ENCODE measurements at places on chromosomes 4 and X.

DNA sequence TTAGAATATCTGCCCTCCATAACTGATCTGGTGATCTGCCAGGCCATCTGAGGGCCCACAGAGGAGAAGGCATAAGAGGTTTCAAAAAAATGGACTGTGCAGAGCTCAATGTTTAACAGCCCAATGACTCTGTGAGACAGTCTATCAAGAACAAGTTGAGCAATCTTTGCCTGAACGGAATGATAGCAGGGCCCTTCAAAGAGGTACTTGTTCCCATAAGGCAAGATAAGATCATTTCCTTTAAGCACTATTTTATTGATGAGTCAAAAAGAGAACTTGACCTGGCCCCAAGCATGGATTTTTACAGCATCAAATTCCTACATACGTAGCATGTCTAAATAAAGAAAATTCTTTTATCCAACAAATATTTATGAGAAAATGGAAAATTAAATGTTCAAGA, 182.8 kb downstream of the IDS start:
- no peak for DNase-seq

- DNase-seq, result no peak
Measured at GRCh38 chr4:76758290-76758882, 139.6 kb downstream of the SOWAHB start.

DNA sequence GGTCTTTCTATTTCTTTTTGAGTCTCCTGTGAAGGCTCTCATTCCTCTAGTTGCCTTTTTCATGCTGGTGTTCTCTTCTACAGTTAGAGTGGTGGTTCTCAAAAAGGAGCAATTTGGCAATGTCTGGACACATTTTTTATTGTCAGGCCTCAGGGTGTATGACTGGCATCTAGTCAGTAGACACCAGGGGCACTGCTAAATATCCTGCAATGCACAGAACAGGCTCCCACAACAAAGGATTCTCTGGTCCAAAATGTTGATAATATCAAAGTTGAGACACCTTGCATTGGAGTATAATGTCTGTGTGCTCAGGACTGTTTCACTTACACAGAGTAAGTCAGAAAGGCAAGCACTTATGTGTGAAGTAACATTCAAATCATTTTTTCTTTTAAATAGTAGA, 1360.7 kb downstream of the ADGRL3 start:
- no peak for DNase-seq

- DNase-seq, result no peak
Measured at GRCh38 chrX:147735364-147735763, 176.4 kb upstream of the FMR1 start.

GRCh38 chr4:5980436-5981155, 37.6 kb downstream of the C4orf50 start:
- no peak for DNase-seq

GRCh38 chrX:120823556-120823955, 52.1 kb downstream of the CT47B1 start:
- DNase-seq, result no peak

- DNase-seq, result no peak
Measured at GRCh38 chrX:16696956-16697355, 15.5 kb downstream of the CTPS2 start.

GRCh38 chrX:1153940-1154339, 58.5 kb downstream of the CRLF2 start:
- no peak for DNase-seq

DNA sequence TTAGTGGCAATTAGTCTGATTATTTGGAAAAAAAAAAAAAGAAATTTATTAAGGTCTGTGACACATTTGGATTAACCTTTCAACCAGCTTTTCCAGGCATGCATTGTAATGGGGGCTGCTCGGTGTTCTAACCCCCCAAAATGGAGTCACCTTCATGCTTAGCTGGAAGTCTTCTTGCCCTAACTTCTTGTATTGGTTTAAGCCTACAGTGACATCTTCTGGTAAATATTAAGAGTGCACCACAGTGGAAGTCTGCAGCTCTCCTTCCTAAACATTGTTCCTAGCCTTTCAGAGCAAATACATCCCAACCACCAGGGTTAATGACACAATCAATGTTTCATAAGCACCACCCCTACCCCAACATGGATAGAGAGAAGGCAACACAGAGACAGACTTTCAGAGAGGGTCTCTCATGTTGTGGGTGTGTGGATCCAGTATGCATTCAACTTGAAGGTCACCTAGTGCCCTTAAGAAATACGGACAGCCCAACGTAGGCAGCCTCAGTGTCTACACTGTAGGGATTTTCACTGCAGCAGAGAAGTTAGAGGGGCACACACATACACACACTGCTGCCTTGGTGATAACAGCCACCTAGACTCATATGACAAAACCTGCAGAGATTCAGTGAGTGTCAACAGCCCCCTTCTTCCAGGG, 142.9 kb upstream of the MBNL3 start:
- DNase-seq, result peak; percentile 1

DNA sequence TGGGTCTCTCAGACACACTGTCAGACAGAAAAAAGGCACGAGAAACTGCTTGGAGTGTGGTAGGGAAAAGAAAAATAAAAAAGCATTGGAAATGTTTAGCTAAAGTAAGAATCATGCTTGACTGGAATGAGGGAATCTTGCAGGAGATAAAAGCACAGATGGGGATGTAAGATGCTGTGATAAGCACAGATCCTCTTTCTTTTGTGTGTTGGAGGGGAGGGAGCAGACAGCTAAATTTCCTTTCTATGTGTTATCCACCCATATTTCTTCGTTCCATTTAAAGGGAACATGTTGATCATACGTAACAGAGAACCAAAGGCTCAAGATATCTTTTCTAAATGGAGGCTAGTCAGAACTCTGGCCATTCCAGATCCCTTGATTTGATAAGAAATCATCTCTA, 614.0 kb upstream of the LCORL start:
- DNase-seq, result no peak

DNA sequence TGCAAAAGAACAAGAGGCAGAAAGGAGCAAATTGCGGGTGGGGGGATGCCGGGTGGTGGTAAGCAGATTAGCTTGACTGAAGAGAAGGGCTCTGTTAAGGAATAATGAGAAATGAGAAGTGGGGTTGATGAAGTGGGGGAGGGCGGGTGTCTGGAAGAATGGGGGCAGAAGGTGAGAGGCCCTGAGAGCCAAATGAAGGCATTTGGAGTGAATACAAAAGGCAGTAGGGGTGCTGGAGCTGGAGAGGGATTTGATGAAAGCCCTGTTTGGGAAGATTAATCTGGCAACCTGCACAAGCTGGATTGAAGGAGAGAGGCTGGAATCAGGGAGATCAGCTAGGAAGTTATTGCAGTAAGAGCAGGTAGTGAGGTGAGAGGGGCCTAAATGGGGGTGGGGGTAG, 82.1 kb downstream of the GUCY2F start:
- DNase-seq, result no peak

DNA sequence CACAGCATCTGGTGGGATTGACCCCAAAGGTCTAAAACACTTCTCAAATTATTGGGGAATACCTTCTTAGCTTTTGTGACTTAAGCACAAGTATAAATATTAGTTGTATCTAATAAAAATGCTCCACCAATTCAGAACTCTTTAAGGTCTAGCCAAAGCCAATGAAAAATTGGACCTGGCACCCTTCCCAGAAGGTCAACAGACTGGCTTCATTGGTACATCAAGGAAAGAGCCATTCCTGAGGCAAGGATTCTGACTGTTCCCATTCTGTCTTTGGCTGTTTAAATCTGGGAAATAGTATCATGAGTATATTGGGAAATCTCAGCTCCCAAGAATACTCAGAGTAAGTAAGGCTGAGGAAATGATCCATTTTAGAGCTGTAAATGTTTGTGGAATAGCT, 153.0 kb upstream of the TRPC5 start:
- no peak for DNase-seq

DNA sequence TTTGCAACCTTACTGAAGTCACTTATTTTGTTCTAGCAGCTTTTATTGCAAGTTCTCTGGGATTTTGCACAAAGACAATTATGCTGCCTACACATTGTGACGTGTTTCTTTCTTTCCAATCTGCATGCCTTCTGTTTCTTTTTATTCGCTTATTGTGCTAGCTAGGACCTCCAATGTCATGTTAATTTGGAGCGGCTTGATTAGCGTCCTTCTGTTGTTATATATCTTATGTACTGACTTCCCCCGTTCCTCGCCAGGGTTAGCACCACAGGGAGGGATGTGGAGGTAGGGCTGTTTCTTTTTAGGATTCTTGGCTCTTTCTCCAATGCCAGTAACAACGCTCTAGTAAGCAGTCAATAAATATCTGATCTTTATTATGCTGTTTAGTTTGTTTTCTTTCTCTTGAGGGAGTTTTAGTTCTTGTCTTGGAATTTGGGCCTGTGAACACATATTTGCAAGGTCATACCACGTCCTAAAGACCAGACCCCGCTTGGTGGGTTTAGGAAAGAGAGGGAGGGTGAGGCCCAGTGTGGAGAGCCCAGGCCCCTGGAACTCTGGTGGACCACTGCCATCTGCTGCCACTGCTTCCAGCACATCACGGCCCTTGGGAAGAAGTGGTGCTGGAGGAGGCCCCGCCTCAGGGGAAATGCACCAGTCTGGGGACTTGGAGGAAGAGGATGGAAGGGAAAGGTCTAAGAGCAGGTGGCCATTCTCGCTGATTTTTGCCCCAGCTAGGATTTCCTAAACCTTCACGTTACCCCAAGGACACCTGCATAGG, 129.1 kb downstream of the TRIML1 start:
- DNase-seq, result no peak

GRCh38 chr4:136800248-136800647, 732.0 kb downstream of the PCDH18 start:
- DNase-seq, result peak; percentile 19

DNA sequence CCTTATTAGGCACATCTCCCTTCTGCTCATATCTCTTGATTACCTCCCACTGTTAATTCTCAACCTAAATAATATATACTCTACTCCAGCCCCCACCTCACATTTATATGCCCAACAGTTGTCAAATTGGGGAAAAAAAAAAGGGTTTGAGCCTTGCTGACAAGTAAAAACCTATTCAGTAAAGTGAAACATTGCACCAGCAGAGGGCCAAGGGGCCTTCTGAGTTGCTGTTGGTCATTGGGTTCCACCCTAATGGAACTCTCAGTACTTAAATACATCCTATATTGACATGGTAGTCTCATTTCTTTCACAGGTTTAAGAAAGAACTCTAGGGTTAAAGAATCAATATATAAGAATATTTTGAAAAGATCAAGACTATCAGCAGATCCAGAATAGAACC, 362.2 kb downstream of the SMARCA1 start:
- no peak for DNase-seq

GRCh38 chrX:41257801-41258200, 76.2 kb upstream of the DDX3X start:
- DNase-seq, result no peak

DNA sequence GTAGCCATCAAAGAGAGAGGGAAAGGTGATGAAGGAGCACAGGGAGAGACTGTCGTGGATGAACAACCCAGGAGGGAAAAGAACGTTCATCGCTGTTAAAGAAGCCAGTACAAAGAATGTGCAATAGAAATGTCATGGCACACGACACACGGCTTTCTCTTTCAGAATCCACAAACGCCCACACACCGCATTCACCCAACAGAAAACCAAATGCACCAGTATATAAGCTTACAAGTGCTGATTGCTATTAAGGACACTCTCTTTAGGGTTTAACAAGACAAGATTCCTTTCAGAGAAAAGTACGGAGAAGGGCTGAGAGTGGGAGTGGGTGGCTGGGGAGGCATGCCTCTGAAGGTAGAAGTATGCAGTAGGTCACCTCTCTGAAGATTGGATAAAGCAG, 80.2 kb downstream of the C4orf51 start:
- DNase-seq, result no peak

- no peak for DNase-seq
Measured at GRCh38 chrX:148223361-148223760, 242.2 kb downstream of the FMR1NB start.

DNA sequence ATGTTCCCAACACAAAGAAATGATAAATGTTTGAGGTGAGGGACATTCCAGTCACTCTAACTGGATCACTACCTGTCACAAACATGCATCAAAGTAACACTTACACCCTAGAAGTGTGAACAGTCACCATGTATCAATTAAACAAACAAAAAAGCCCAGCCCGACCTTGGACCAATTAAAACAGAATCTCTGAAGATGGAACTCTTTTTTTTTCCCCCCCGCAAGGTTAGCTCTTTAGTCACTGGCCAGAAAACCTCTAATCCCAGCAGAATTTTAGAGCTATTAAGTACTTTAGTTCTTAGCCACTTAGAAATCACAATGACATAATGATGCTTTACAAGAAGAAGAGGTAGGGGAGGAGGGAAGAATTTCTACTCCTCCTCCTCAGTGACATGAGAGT, 154.5 kb downstream of the PALLD start:
- DNase-seq, result no peak

DNA sequence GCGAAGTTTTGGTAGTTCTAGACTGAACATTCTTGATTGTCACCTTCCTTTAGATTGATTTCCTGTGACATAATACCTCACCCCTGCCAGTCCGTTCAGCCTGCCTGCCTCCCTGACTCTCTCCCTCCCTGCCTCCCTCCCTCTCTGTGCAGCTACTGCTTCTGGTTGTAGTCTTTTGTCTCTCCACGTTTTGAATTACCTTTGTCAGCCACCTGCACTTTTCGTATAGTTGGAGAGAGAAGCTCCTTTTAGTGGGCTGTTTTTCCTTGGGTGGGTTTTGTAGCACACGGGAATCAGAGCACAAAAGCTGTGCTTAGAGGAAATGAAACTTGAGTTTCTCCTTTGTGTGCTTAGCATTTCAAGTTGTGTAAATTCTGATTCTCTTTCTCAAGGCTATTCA, 32.6 kb upstream of the MSMO1 start:
- no peak for DNase-seq

GRCh38 chr4:97770222-97770621, 373.1 kb downstream of the STPG2 start:
- no peak for DNase-seq

GRCh38 chr4:42945874-42946273, 53.4 kb downstream of the GRXCR1 start:
- no peak for DNase-seq

GRCh38 chr4:182409271-182409670, 166.1 kb downstream of the TENM3 start:
- DNase-seq, result no peak

DNA sequence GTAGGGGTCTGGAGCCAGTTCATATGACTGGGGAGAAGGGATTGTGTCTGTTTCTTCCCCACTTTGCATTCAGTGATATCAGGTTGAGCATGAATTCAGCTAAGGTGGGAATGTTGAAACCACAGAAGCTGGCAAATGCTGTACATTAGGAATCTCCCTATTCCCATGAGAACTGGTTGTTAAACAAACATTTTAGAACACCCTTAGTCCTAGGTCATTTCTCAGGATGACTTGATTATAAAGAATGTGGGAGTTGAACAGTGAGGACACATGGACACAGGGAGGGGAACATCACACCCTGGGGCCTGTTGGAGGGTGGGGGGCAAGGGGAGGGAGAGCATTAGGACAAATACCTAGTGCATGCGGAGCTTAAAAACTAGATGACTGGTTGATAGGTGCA, 62.6 kb upstream of the LIMCH1 start:
- DNase-seq, result no peak

DNA sequence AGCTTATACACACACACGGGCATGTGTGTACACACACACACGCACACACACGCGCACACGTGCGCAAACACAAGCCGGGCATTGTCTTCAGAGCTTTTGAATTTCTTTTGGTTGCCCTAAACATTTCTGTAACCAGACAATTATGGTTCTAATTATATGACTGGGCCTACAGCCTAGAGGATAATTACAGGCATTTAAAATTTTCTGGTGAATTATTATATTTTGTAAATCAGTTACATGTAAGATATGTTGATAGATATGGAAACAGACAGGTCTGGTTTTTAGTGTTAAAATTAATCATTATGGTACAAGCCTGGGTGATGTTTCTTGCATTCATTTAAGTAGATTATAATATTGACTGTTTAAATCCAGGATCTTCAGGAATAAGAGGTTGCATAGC, 1120.5 kb downstream of the ADGRL3 start:
- DNase-seq, result no peak

Measured in NCI-H774 (cell line).